B cell (primary cell): ENCODE measurements at places on chromosomes 2 and 18. TPM values are rescaled to one million over a fixed set of nuclear protein-coding genes. Genes with fewer than 3 reads are reported as not detected.
A peak's percentile ranks its signal among the peaks of the same experiment; 100 is the strongest.

Gene CCDC141
- 42.1 and 47.5 TPM in 2 replicates for total RNA-seq

DNA sequence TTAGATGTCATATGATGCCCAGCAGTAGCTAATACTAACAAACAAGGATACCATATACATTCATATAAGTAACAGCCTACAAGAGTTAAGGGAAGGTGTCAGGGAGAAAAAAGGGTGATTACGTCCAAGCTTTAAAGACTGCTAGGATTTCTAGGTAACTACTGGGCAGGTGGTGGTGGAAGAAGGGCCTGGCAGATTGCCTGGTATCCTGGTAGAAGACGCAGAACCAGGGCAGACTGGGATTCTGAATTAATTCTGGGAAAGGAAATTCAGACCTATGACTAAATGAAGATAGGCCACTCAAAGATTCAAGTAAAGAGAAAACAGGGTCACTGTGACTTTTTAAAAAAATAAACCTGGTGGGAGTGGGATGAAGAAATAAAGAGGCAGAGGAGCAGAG, 31.9 kb downstream of the NDUFA10 start:
- no peak overlapping the region for H3K4me3 ChIP-seq
- no peaks in the 10 kb centered on the region for H3K27me3 ChIP-seq
- no peak for DNase-seq
- H3K4me1 ChIP-seq = no peaks in the 10 kb centered on the region
- H3K36me3 ChIP-seq = peaks cover 1% of the 10 kb centered on the region

GRCh38 chr2:36165132-36165531, 190.4 kb upstream of the CRIM1 start:
- no peaks in the 10 kb centered on the region for H3K27me3 ChIP-seq
- no peak for DNase-seq
- H3K4me3 ChIP-seq = no peak overlapping the region
- H3K36me3 ChIP-seq = no peaks in the 10 kb centered on the region
- no peak overlapping the region for H3K27ac ChIP-seq
- no peaks in the 10 kb centered on the region for H3K4me1 ChIP-seq

DNA sequence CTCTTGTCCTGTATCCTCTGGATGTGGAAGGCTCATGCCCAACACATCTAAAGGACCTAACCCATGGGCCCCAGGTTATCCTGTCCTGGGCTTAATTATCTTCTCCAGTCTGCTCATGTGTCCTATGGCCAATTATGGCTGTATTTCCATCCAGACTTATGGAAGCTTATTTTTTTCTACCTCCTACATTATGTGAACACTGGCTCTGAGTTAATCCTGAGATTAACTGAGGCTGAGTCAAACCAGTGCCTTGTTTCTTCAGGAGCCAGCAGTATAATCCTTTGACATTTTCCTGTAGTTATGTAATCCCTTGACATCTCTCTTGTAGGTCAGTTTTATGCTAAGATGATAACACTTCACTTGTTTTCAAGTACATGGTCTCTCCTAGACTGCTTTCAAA, 213.6 kb downstream of the PMAIP1 start:
- H3K4me1 ChIP-seq = no peaks in the 10 kb centered on the region
- H3K27me3 ChIP-seq = no peaks in the 10 kb centered on the region
- DNase-seq = no peak
- H3K27ac ChIP-seq = no peak overlapping the region
- H3K36me3 ChIP-seq = no peaks in the 10 kb centered on the region

- no peak overlapping the region for H3K4me3 ChIP-seq
- peak overlapping the region; percentile 98 for H3K27ac ChIP-seq
- no peaks in the 10 kb centered on the region for H3K27me3 ChIP-seq
- H3K4me1 ChIP-seq = peaks cover 98% of the 10 kb centered on the region
Measured at GRCh38 chr2:136135921-136136906, 18.3 kb upstream of the CXCR4 start.

DNA sequence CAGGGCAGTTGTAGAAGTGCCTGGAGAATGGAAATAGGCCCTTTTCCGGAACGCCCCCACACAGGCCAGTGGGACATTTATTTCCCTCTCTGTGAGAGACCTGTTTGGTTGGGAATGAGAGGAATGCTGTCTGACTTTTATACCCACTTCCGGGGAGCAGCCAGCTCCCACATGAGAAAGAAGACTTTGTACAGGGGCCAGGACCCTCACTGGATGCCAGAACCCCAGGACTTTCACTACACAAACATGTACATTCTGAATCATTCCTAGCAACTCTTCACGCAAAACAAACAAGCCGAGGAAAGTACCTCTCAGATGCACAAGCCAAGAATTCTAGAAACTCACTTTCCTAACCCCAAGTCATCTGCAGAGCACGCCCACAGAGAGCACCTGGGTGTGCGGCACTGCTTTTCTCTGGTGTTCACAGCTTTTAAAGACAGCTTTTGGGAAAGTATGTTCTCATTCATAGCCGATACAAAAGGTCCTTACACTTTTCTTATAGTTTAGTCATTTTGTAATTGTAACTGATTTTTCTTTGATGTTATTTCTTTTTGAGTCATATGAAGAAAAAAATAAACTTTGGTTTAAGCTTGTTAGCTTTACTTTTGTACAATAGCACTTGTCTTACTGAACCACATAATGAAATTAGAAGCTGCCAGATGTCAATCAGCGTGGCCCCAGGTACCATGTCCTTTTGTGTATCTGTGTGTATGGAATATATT, 856.1 kb upstream of the ID2 start:
- DNase-seq = no peak
- no peaks in the 10 kb centered on the region for H3K36me3 ChIP-seq
- no peak overlapping the region for H3K4me3 ChIP-seq
- no peak overlapping the region for H3K27ac ChIP-seq
- no peaks in the 10 kb centered on the region for H3K27me3 ChIP-seq

DNA sequence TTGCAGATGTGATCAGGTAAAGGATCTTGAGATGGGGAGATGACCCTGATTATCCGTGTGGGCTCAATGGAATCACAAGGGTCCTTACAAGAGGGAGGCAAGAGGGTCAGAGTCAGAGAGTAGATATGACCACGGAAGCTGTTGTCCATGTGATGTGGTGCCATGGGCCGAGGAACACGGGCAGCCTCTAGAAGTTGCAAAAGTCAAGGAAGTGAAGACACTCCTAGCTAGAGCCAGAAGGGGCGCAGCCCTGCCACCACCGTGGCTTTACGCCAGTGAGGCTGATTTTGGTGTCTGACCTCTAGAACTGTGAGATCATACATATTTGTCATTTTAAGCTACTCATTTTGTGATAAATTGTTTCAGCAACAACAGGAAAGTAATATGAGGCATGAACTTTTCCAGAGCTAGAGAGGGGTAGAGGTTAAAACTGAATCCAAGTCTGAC, 114.4 kb downstream of the CAPN13 start:
- H3K36me3 ChIP-seq = no peaks in the 10 kb centered on the region
- no peak overlapping the region for H3K4me3 ChIP-seq
- no peaks in the 10 kb centered on the region for H3K4me1 ChIP-seq
- no peaks in the 10 kb centered on the region for H3K27me3 ChIP-seq
- H3K27ac ChIP-seq = no peak overlapping the region
- DNase-seq = no peak

Gene SPP2
- total RNA-seq = not detected in 2 replicates

Gene FZD7
- total RNA-seq = 2.1 TPM in 2 replicates

GRCh38 chr2:28624436-28624792, 127.2 kb upstream of the PPP1CB start:
- H3K27me3 ChIP-seq = peaks cover 4% of the 10 kb centered on the region
- H3K27ac ChIP-seq = peak overlapping the region; percentile 41
- no peak overlapping the region for H3K4me3 ChIP-seq
- H3K4me1 ChIP-seq = peaks cover 39% of the 10 kb centered on the region

DNA sequence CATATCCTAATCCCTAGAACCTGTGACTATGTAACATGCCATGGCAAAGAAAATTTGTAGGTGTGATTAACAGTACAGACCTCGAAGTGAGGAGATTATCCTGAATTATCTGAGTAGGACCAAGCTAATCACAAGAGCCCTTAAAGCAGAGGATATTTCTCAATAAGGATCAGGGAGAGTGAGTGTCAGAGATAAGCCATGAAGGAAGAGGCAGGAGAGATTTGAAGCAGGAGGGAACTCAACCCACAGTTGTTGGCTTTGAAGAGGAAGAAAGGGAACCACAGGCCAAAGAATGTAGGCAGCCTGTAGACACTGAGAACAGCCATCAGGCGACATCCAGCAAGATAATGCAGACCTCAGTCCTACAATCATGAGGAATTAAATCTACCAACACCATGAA, 229.3 kb downstream of the NBAS start:
- DNase-seq = no peak
- H3K27me3 ChIP-seq = no peaks in the 10 kb centered on the region
- no peak overlapping the region for H3K4me3 ChIP-seq
- peaks cover 22% of the 10 kb centered on the region for H3K36me3 ChIP-seq
- no peaks in the 10 kb centered on the region for H3K4me1 ChIP-seq
